Lung microvascular endothelial cell (primary cell): ENCODE measurements at places on chromosomes 11 and 22. TPM values are rescaled to one million over a fixed set of nuclear protein-coding genes. Genes with fewer than 3 reads are reported as not detected.

DNA sequence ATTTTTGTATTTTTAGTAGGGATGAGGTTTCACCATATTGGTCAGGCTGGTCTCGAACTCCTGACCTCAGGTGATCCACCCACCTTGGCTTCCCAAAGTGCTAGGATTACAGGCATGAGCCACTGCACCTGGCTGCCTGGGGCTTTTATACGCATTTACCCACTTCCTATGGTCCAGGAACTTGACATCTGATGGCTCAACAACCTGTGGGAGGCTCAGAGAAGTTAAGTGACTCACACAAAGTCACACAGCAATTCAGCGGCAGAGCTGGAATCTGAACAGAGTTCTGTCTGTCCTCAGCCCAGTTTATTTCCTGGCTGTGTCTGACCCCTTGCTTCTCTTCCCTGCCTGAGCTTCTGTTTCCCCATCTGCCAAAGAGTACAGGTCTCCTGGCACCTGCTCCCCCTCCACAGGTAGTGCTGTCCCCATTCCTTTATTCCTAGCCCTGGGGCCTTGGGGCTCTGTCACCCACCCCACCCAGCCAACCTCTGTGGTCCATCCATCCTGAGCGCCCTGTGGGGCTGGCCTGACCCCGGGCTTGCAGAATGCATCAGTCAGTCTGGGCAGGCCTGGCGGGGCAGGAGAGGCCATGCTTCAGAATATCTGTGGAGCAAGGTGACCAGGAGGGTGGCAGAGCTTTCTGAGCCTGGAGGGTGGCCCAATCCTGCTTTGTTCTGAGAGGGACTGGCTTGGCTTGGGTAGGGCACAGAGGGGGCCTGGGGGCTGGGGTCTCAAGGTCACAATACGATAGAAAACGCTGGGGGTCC, 50.6 kb downstream of the CACNA1I start:
- DNase-seq = no peak

- DNase-seq = no peak
Observed at GRCh38 chr11:19918302-19919049, 205.8 kb downstream of the NAV2 start.

Gene CHID1
- total RNA-seq = 28.8 and 42.3 TPM in 2 replicates

Gene OR5A1
- not detected in 2 replicates for total RNA-seq

Gene PANX3
- not detected in 2 replicates for total RNA-seq
